Neural crest cell (in vitro differentiated cells): ENCODE measurements at places on chromosomes 13 and 19. TPM values are rescaled to one million over a fixed set of nuclear protein-coding genes. Genes with fewer than 3 reads are reported as not detected.

The CCDC194 gene
- total RNA-seq, result not detected in 2 replicates

The FGF14 gene
- 0.75 and 1.7 TPM in 2 replicates for total RNA-seq

- no peaks in the 10 kb centered on the region for H3K27me3 ChIP-seq
- no peak overlapping the region for H3K4me3 ChIP-seq
- H3K27ac ChIP-seq, result no peak overlapping the region
- no peaks in the 10 kb centered on the region for H3K36me3 ChIP-seq
- DNase-seq, result no peak
- peaks cover 5% of the 10 kb centered on the region for H3K4me1 ChIP-seq
These were observed 121.6 kb upstream of the SGCG start for GRCh38 chr13:23059173-23059572.

GRCh38 chr19:5827342-5827890, 12.1 kb downstream of the FUT6 start:
- peak overlapping the region; percentile 88 for H3K4me3 ChIP-seq
- peaks cover 14% of the 10 kb centered on the region for H3K4me1 ChIP-seq
- DNase-seq, result no peak
- H3K27me3 ChIP-seq, result peaks cover 8% of the 10 kb centered on the region

GRCh38 chr19:32442650-32443049, 37.1 kb downstream of the DPY19L3 start:
- H3K27ac ChIP-seq, result no peak overlapping the region
- no peaks in the 10 kb centered on the region for H3K27me3 ChIP-seq
- peaks cover 20% of the 10 kb centered on the region for H3K36me3 ChIP-seq
- H3K4me3 ChIP-seq, result no peak overlapping the region

GRCh38 chr13:44487989-44488388, 88.1 kb downstream of the TSC22D1 start:
- H3K4me1 ChIP-seq, result peaks cover 4% of the 10 kb centered on the region
- H3K36me3 ChIP-seq, result peaks cover 11% of the 10 kb centered on the region
- no peak overlapping the region for H3K27ac ChIP-seq
- H3K4me3 ChIP-seq, result no peak overlapping the region
- H3K27me3 ChIP-seq, result no peaks in the 10 kb centered on the region

- peaks cover 10% of the 10 kb centered on the region for H3K4me1 ChIP-seq
- no peak for DNase-seq
- H3K27me3 ChIP-seq, result peaks cover 42% of the 10 kb centered on the region
These were observed 15.4 kb upstream of the IRGC start for GRCh38 chr19:43700395-43701000.

DNA sequence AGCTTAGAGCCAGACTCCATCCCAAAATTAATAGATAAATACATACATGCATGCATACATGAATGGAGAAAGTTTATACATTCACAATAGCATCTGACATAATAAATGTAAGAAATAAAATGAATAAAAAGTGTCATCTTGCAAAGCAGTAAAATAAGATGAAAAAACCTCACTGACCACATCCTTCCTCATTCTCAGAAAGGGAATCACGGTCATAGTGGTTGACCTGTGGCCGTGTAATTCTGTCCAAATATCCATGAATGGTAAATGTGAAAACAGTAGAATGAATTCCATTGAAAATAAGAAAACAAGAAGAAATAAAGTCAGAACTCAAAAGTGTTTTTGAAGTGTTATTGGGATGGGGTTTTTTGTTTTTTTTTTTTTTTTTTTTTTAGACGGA, 9.8 kb upstream of the CDC42EP5 start:
- H3K36me3 ChIP-seq, result no peaks in the 10 kb centered on the region
- peaks cover 51% of the 10 kb centered on the region for H3K27me3 ChIP-seq
- H3K4me3 ChIP-seq, result no peak overlapping the region

- peaks cover 15% of the 10 kb centered on the region for H3K4me1 ChIP-seq
- H3K27me3 ChIP-seq, result no peaks in the 10 kb centered on the region
- H3K4me3 ChIP-seq, result no peak overlapping the region
These were observed 26.0 kb upstream of the IRS2 start for GRCh38 chr13:109812382-109812781.

The SELENOV gene
- total RNA-seq, result not detected in 2 replicates

The LRRC63 gene
- total RNA-seq, result 0.37 and 0.52 TPM in 2 replicates

- H3K36me3 ChIP-seq, result no peaks in the 10 kb centered on the region
- no peak overlapping the region for H3K27ac ChIP-seq
- DNase-seq, result no peak
- H3K4me3 ChIP-seq, result no peak overlapping the region
These were observed 29.1 kb downstream of the ATP12A start for GRCh38 chr13:24709186-24709913.

- no peaks in the 10 kb centered on the region for H3K36me3 ChIP-seq
- no peak overlapping the region for H3K27ac ChIP-seq
- DNase-seq, result no peak
- no peaks in the 10 kb centered on the region for H3K27me3 ChIP-seq
- H3K4me1 ChIP-seq, result no peaks in the 10 kb centered on the region
These were observed 159.3 kb downstream of the ITGBL1 start for GRCh38 chr13:101611491-101612475.

DNA sequence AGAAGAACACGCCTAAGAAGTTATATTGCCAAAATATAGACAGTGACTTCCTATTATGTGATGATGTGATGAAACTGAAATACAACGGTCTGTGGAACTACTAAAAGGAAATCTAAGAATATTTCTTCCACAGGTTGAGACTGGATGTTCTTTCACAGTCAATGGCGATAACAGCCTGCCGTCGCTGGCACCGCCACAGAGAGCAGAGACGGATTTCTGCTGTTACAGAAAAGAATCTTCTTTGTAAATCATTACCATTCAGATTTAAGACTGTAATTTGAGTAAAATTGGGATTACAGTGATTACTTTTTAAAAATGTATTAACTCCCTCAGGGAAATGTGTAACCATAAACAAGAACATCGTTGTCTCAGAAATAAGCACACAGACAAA, 100.8 kb downstream of the TUBGCP3 start:
- no peaks in the 10 kb centered on the region for H3K27me3 ChIP-seq
- peaks cover 31% of the 10 kb centered on the region for H3K36me3 ChIP-seq
- no peak for DNase-seq
- H3K4me3 ChIP-seq, result no peak overlapping the region

DNA sequence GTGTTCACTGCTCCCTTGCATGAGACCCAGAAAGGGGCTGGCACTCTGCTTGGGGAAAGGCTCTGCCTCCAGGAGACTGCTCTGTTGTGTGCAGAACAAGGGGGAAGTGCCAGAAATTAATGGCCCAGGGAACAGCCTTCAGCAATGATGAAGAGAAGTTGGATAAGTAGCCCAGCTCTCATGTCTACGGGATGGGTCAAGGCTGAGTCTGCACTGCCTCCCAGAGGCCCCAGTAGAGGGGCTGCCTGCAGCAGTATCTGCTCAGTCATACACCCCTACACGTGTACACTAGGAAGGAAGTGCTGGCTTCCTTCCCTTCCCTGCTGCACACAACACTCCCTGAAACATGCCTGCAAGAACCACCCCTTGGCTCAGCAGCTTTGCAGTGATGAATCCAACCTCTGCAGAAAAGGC, 54.6 kb upstream of the URI1 start:
- H3K36me3 ChIP-seq, result no peaks in the 10 kb centered on the region
- no peak for DNase-seq
- no peak overlapping the region for H3K4me3 ChIP-seq
- H3K4me1 ChIP-seq, result no peaks in the 10 kb centered on the region
- H3K27ac ChIP-seq, result no peak overlapping the region
- H3K27me3 ChIP-seq, result peaks cover 2% of the 10 kb centered on the region
